ENCODE measurements at places on chromosomes 3 and 15.

DNA sequence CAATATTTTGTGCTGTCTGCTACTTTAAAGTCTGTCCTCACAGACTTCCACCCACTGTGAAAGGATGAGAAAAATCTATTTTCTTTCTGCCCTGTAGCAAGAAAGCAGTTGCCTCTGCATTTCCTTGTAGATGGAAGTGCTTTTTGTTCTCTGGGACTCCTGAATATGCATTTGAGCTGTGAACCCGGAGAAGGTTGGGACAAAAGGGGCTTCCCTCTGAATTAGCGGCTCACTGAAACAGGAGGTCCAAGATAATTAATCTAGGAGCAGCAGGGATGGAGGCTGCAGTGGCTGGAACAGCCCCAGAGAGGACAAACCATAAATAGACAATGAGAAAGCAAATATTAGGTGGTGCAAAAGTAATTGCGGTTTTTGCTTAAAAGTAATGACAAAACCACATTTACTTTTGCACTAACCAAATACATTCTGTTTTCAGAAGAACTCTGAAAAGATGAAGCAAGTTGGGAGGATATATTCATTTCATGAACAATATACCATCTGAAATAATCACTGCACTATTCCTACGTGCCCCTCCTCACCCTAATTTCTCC, 143.4 kb upstream of the KBTBD8 start:
- DNase-seq, result no peak

GRCh38 chr3:36399933-36400332, 19.6 kb downstream of the STAC start:
- no peak for DNase-seq

DNA sequence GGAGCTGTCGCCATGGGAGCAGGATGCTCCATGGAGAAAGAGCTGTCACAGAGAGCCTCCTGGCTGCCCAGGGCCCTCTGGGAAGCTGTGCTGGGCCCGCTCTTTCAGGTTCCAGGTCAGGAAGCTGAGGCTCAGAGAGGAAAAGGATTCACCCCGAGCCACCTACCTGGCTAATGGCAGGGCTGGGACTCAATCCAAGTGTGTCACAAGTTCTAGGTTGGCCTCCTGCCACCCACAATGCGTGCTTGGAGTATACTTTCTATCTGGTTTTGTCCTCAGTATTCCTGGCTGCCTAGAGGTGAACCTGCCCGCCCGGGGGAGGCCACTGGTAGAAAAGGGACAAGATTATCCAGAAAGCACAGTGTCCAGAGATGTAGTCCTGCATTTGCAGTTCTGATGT, 23.6 kb downstream of the FAH start:
- no peak for DNase-seq

GRCh38 chr3:121989943-121990342, 32.1 kb downstream of the ILDR1 start:
- no peak for DNase-seq

- DNase-seq, result no peak
These were observed 1476.9 kb downstream of the SI start for GRCh38 chr3:163601426-163601825.

- no peak for DNase-seq
These were observed 6.0 kb downstream of the SETD5 start for GRCh38 chr3:9403463-9403862.

GRCh38 chr15:91465696-91466095, 365.6 kb downstream of the SV2B start:
- no peak for DNase-seq
